Stromal cell of bone marrow (primary cell): ENCODE measurements at places on chromosomes 12 and 14.

DNA sequence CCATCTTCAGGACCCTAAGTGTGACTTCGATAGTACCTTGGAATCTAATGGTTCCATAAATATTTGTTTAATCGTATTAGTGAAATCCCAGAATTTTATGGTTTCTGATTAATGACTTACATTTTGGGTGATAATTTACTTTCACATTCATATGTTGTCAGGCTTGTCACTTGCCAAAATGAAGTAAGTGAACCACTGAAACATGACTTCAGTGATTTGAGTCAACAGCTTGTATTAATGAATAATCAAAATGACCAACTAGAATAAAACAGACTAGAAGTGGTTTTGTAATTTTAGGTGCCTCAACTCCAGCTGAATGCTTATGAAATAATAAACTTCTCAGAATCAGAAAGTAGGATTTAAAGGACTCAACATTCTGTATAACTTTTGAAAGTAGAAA, 517.1 kb downstream of the PRKD1 start:
- no peak for DNase-seq

- DNase-seq, result no peak
Observed at GRCh38 chr12:97813301-97813700, 350.7 kb downstream of the RMST start.

- DNase-seq, result no peak
Observed at GRCh38 chr14:67525389-67525788, 7.7 kb upstream of the PLEKHH1 start.

DNA sequence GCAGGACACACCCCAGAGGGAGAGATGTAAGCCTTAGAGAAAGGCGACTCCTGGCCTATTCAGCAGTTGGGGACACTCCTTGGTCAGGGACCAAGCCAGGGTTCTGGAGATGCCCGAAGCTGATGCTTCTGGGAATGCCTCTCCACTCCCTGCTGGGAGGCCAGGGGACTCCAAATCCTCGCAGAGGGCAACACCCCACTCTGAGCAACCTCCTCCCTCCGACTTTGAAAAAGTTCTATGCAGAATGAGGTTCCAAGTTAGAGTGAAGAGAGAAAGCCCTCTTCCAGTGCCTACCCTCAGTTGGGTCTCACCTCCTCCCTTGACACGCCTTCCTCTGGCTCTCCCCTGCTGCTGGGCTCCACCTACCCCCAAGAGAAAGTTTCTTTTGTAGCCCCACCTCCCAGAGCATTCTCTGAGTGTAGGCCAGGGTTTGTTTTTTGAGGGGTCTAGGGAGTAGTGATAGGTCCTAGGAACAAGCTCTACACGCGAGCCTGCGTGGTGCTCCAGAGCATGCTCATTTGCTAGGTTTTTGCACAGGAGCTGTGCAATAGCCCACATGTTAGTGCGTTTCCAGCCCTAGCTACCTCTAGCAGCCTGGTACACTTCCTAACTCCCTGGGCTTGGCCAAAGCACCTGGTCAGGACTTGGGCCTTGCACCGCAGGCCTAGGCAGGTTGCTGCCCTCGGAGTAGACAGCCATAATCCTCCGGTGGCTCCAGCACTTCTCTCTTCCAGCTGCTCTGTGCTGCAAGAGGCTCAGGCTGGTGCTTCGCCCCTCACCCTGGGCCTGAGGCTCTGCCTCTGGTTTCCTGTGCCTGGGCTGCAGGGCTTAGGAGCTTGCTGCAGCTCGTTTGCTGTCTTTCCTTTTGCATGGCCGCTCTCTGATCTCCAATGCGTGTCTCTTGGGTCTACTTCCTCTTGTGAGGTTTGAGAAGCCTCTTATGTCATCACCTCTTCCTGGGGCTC, 590 bp upstream of the CEBPE start:
- DNase-seq, result no peak
